Dermis microvascular lymphatic vessel endothelial cell (primary cell): ENCODE measurements at places on chromosomes 4 and X.

- no peak for DNase-seq
These were observed 46.7 kb downstream of the TMEM154 start for GRCh38 chr4:152633118-152633517.

GRCh38 chrX:154714925-154715324 is 36.0 kb downstream of the GAB3 start:
- peak; percentile 52 for DNase-seq

DNA sequence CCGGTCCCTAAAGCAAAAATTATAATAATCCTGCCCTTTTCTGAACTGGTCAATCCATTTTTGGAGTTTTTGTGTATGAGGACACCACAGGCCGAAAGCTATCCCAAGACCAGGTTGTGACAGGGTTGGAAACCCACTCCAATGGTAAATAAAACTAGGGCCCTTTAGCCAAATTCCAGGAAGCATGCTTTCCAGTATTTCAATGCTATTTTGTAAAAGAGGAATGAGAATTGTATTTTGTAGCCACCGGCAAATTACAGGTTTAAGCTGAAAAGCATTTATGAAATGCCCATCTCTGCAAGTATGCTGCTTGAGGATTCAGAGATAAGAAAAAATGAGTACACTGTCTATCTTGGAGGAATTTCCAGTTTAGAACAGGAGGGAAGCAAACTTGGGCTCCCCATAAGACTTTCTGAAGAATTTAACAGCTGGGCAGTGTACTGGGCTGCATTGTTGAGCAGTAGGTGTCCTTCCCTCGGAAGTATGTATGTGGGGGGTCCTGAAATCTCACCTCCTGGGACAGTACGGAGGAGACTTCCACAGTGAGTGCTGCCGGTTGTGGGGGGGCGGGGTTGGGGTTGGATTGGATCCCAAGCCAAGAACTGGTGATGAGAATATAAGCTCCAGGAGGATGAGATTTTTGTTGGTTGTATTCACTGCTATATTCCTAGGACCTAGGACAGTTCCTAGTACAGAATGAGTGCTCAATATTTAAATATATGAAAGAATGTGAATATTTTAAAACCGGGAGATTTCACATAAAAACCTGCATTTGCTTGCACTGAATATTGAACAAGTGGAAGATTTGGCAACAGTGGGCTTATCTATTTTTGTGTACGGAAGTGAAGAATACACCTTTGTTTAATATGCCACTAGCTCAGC is 26.8 kb downstream of the OCIAD2 start:
- DNase-seq: no peak

DNA sequence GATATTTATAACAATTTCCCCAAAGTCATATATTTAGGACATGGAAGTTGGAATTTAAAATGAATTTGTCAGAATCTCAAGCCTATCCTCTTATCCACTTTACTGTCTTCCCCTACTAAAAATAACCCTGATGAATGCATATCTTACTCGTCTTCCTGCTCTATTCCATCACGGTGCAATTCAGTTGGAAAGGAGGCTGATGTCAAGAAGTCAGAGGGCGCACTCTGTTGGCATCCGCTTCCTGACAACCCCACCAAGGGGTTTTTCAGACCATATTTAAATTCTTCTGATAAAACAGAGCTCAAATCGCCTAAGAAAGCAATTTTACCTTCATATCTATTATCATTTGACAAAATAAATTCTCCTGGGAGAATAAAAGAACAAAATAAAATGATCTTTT is 233.5 kb downstream of the ARHGAP24 start:
- no peak for DNase-seq

DNA sequence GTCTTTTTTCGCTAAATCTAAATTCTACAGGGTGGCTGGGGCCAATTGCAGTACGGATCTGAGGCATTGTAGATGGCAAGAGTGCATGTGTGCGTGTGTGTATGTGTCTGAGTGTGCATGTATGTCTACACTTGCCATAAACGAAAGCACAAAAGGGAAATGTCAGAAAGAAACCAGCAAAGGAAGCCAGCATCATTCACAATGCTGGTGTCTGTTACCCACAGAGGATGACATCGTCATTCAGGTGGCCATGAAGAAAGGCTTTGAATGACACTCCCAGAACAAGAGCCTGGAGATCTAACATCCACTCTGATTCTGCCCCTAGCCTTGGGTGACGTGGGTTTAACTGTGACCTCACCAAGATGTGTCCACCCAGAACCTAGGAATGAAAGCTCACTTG is 124.6 kb downstream of the DHRSX start:
- no peak for DNase-seq

DNA sequence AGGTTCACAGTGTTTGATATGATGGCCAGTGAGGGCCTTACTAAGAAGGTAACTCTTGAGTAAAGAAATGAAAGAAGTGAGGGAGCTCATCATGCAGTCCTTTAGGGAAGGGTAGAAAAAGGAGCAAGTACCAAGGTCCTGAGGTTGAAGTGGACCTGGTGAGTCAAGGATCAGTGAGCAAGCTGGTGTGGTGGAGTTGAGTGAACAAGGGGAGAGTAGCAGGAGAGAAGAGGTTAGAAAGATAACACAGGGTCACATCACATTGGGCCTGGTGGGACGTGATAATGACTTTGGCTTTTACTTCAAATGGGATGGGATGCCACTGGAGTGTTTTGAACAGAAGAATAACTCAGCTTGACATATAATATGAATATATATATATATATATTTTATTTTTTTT is 44.7 kb downstream of the OSTC start:
- no peak for DNase-seq

- DNase-seq: no peak
These were observed 385.6 kb upstream of the NR3C2 start for GRCh38 chr4:148827781-148828180.

DNA sequence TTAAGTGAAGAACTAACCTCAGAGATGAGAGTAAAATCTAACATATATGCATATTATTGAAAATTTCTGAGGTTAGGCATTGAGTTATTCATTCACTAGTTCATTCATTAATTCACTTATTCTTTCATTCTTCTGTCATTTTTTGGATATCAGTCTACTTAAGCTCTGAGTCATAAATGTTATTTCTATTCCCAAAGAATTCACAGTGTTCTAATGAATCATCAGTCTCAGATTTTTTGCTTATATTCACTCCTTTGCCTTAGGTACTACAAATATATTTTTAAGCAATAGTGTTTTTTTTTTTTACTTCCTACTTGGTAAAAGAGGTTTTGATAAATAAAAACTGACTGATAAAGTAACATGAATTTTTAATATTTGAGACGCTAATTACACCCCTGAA is 95.2 kb upstream of the DKK2 start:
- DNase-seq: no peak

DNA sequence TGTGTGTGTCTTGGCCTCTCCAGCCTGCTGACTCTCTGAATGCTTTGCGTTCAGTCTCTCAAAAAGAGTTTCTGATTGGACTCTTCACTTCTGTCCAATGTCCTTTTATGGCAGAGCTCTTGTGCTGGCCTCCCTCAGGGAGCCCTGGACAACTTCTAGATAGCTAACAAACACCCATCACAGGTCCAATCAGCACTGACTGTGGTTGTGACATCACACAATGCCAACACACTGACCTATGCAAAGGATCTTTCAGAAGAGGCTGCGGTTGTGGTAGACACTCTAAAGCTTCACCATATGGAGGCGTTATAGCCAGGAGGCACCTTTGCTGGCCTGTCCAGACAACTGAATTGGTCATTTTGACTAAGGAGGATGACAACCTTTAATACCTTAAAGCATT is 53.8 kb upstream of the LSM6 start:
- DNase-seq: no peak

GRCh38 chr4:10028910-10029309 is 7.6 kb upstream of the SLC2A9 start:
- DNase-seq: no peak

DNA sequence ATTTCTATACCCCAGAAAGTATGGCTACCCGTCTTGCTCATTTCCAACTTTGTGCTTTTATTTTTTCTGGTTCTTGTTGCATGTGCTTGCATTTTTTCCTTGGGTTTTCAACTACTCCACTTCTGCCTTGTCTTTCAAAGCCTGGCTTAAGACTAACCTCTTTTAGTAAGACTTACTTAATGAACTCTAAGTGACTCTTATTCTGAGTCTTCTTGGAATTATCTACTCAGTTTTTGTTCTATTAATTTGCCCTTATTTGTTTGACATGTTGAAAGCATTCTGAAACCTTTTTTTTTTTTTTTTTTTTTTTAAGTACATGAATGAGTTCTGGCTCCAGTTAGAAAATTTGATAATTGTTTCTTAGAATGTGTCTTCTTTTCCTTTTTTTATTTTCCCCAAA is 74.8 kb downstream of the SLIT2 start:
- DNase-seq: no peak

GRCh38 chrX:65883556-65883955 is 156.3 kb downstream of the VSIG4 start:
- DNase-seq: no peak

GRCh38 chr4:149897783-149898182 is 82.1 kb upstream of the IQCM start:
- DNase-seq: peak; percentile 25

DNA sequence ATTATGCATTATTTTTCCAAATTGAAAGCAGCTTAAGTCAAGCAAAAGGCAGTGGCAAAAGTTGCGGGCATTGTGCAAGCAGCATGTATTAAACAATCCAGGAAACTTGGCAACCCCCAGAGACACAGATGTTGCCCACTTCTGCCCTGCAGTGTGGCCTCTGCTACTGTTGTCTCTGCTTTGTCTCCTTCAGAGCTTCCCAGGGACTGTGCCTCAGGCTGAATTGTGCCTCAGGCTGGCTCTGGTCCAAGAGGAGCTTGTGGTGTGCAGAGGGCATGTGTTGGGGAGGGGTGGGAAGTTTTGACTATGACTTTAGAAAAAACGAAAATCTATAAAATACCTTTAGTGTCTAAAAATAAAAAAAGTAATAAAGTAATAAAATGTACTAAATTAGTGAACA is 201.4 kb downstream of the CCSER1 start:
- no peak for DNase-seq

- no peak for DNase-seq
These were observed 83.1 kb downstream of the FAM53A start for GRCh38 chr4:1600811-1601532.

- DNase-seq: peak; percentile 4
These were observed 11.3 kb upstream of the APLN start for GRCh38 chrX:129665916-129666644.
